CD4-positive, alpha-beta T cell treated with Interleukin-12 subunit alpha and Interleukin-12 subunit beta, for 1 hour (primary cell): ENCODE measurements at places on chromosomes 2 and 18.

DNA sequence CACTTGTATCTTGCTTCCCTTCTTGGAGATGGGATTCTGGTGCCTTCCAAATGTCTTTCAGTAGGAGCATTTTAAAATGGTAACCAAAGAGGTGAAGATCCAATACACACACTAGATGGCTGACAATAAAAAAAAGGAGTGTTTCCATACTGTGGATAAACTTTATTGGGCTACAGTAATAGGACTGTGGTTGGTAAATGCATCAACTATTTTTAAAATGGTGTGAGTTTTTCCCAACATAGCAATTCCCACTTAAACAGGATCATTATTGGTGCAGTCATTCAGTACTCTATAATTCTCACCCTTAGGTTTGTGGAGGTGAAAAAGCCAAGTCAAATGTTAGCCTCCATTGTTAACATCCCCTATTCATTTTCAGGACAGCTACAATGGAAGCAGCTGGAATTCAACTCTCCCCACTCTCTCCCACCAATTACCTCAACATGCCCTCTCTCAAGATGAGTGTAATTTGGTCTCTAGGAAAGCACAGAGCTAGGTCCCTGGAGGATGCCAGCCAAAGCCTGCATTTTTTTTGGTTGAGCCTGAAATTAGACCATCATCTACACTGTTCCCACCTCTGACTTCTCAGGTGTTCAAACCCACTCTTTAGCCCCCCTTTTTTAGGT, 273.3 kb downstream of the TCF4 start:
- no peak for DNase-seq

- no peak for DNase-seq
These were observed 1243.1 kb upstream of the NXPH2 start for GRCh38 chr2:140023291-140023690.

- DNase-seq: no peak
These were observed 16.6 kb upstream of the TTL start for GRCh38 chr2:112465382-112465781.

- no peak for DNase-seq
These were observed 59.0 kb downstream of the HNMT start for GRCh38 chr2:138023298-138023697.

- DNase-seq: no peak
These were observed 83.1 kb downstream of the SDC1 start for GRCh38 chr2:20141806-20142205.

GRCh38 chr2:80014637-80015036, 289.9 kb downstream of the LRRTM1 start:
- DNase-seq: no peak

GRCh38 chr2:125554956-125555355, 1101.0 kb upstream of the GYPC start:
- DNase-seq: no peak

DNA sequence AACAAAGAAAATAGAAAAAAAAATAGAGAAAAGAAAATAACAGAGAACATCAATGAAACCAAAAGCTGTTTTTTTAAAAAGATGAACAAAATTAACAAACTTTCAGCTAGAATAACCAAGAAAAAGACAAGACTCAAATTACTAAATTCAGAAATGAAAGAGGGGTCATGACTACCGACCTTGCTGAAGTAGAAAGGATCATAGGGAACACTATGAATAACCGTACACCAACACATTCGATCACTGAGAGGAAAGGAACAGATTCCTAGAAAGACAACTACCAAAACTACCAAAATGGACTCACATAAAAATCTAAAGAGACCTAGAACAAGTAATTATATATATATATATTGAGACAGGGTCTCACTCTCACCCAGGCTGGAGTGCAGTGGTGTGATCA, 37.4 kb upstream of the DTNB start:
- no peak for DNase-seq

DNA sequence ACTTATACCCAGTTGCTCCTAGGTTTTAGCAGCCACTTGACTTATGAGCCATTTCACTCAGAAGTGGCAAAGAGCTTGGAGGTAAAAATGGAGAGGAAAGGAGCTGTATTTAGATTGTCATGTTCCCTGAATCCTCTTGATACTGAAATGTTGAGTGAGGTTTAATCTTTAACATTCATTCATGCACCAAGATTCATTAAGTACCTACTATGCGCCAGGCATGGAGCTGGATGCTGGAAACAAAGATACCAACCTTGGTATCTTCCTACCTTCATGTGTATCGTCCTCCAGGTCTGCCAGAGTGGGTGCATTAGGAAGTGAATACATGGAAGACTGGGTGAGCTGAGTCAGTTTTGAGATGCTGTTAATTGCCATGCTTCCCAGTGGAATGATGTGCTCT, 23.7 kb downstream of the TPGS2 start:
- no peak for DNase-seq

- DNase-seq: no peak
These were observed 9.3 kb downstream of the XRCC5 start for GRCh38 chr2:216118474-216118873.

DNA sequence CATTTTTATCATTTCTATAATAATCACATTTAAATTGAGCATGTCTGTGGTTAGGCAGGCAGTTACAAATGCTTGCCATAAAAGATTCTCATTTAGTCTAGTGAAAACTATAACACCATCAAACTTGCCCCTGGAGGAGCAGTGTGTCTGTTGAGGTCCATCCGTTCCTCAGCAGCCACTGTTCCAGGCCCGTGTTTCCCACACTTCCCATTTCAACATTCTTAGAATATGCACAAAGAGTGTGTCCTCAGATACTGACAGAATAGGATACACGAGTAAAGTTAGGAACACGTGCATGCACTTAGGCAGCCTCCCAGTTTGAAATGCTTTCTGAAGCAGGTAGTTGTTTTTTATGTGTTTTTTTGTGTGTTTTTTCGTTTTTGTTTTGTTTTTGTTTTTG, 39.9 kb downstream of the NCK2 start:
- DNase-seq: no peak

DNA sequence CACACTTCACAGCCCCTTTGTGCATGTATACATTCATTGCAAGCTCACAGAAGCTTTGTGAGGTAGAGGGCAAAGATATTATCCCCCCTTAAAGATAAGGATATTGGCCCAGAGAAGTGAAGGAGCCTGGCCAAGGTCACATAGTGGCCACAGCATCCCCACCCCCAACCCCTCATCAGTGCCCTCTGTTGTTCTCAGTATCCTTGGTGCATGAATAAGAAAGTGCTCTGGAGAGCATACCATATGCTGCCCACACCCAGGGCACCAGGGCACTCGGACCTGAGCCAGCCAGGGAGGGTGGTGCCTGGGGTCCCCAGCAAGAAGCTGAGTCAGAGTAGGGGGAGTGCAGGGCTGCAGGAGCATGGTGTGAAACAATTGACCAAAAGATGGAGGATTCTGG, 3.3 kb downstream of the DYSF start:
- DNase-seq: no peak

DNA sequence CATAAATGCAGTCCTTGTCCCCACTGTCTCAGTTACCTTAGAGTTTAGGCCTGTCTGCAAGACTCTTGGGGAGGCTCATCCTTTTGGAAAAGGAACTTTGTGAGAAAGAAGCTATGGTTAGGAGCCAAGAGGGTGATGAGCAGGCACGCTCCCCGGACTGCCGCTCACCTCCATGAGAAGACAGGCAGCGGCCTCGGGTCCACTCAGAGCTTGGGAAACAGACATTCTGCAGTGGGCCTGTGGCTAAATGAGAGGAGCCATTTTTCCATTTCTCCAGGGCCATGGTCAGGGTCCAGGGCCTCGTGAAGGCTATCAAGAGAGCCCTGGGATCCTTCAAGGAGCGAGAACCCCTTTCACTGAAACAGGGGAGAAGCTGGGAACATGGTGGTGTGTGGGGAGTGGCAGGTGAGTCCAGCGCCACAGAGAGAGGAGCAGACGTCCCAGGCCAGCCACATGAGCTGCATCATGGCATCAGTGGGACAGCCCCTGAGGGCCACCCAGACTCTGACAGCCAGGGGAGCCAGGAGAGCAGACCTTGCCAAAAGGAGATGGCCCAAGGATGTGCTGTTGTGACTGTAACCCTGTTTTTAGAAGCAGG, 4.0 kb upstream of the TEX51 start:
- DNase-seq: no peak
